ENCODE measurements at places on chromosomes 12 and 14.

- no peak for DNase-seq
Measured at GRCh38 chr12:2627076-2627834, 167.5 kb upstream of the FKBP4 start.

GRCh38 chr14:90005441-90005840 lies 49.7 kb downstream of the TDP1 start:
- DNase-seq = no peak

- DNase-seq = no peak
Measured at GRCh38 chr12:2335513-2335912, 282.7 kb downstream of the CACNA1C start.

DNA sequence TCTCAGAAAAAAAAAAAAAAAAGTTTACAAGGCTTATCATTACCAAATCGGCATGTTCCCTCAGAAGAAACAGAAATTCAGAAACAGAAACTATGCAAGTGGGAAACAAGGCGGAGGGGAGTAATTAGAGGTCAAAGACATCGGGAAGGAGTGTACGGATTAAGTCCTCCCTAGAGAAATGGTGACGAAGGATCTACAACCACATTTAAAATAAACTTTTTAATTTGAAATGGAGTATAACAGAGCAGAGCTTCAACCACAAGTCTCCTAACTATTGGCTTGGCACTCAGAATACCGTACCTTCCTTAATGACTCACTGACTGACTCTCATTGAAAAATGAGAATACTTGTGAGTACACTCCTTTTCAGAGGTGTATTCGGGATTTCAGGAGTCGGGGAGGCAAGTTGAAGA lies 908 bp downstream of the ENTPD5 start:
- DNase-seq = no peak

DNA sequence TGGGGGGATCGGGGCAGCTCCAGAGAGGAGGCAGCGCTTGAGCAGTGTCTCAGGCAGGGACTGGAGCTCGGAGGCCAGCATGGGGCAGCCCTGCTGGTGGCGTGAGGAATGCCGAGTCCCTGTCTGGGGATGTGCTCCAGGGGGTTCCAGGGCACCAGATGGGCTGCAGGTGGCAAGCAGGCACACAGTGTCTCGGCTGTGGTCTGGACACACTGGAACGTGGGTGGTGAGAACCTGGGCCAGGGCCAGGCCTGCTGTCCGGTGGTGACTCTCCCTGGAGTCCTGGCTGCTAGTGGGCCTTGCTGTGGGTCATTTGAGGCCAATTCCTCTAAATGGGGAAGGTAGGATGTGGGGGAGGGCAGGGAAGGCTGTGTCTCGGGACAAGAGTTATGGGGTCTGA lies 199.4 kb upstream of the RTL1 start:
- DNase-seq = no peak

DNA sequence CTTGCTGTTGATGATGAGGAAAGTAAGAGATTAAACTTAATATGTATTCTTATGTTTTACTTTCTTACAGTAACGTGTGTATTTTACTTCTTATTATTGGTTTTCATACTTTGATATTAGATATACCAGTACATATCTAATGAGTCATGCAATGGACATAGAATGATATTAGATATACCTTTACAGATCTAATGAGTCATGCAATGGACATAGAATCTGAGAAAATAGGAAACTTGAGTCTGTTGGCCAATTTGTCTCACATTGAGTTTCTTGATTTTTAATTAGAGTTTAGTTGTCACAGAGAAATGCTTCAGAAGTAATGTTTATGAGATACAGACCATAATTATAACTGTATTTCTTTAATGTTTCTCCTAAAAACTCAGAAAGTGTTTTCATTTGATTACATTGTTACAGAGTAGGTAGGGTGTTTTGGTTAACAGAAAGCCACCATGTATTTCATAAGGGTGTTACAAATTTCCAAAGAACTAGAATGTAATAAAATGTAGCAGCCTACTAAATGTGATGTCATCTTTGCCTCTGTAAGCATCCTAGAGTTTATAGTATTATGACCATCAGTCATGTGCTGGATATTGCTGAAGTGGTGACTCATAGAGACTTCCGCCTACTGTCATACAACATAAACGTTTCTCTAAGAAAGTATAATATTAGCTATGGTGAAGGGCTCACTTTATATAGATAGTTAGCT lies 3.0 kb downstream of the GAS2L3 start:
- no peak for DNase-seq

- DNase-seq = no peak
Measured at GRCh38 chr14:54864526-54864925, 38.1 kb downstream of the GCH1 start.

GRCh38 chr12:105427883-105428282 lies 97.4 kb downstream of the C12orf75 start:
- DNase-seq = no peak

GRCh38 chr12:79535751-79536150 lies 155.0 kb downstream of the PAWR start:
- no peak for DNase-seq

GRCh38 chr14:91744068-91744480 lies 12.2 kb upstream of the CATSPERB start:
- no peak for DNase-seq

DNA sequence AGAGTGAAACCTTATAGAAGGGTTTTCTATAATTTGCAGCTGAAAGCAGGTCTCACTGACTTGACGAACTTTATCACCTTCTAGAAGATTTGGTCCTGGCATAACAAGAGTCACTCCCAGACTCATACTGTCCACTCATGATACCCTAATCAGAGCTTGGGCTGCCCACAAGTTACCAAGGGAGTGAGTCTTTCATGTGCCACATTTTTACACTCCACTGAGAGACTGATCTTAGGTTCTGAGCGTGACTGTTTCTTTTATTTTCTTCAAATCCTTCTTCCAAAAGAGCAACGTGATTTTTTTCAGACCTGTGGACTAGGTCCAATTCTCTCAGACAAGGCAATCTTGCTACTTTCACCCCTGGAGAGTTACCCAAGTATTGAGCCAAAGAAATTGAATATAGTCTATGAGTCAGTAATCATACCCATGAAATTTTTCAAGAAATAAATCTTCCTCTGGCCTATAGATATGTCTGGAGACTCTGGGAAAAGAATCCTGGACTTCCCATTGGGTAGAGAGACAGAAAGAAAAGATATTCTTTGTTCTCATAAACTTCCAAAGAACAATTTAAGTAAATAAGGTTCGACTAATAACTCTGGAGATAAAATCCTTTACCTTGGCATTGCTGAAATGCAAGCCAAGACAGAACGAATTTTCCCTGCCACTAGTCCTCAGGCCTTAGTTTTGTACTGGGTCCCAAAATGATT lies 26.9 kb downstream of the SIX1 start:
- no peak for DNase-seq

All from vagina (tissue), 2 donors.